Stromal cell of bone marrow (primary cell): ENCODE measurements at places on chromosomes 5 and 9.
A peak's percentile ranks its signal among the peaks of the same experiment; 100 is the strongest.

GRCh38 chr9:131593091-131593820, 47.9 kb downstream of the PRRT1B start:
- no peak for DNase-seq

GRCh38 chr9:134328341-134328840, 2.1 kb downstream of the RXRA start:
- no peak for DNase-seq

DNA sequence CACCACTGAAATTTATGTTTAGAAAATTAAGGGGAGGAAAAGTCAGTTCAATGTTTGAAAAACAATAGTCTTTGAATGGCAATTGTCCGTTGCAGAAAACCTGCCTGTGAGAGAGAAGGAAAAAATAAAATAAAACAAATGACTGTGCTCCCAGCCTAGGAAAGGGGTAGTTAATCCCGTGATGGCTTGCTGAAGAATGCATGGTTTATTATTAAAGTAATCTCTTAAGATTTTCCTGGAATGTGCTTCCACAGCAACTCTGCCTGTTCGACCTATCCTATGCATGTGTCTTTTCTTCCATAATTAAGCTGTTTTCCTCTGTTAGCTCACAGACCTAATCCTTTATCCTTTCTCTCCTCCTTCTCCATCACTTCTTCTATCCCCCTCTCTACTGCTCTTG, 2.4 kb upstream of the DAB2 start:
- DNase-seq, result no peak

- no peak for DNase-seq
Observed at GRCh38 chr5:1332461-1333001, 12.4 kb downstream of the CLPTM1L start.

DNA sequence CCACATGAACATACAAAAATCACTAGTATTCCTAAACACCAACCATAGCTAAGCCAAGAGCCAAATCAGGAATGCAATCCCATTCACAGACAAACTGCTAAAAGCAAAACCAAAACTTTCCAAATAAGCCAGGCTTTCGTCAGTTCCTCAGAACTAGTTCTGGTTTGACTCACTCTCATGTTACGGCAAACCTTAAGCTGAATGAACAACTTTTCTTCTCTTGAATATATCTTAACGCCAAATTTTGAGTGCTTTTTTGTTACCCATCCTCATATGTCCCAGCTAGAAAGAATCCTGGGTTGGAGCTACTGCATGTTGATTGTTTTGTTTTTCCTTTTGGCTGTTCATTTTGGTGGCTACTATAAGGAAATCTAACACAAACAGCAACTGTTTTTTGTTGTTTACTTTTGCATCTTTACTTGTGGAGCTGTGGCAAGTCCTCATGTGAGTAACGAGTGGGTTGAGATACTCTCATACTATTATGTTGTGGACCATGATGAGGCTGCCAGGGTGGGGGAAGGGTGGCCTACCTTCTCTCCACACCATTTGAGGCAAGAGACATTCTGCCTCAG, at the start of gene PDCD1LG2:
Gene PDCD1LG2, plus strand, starts transcription at position 172 of the 572 bp plus-strand sequence. CDS start 12,016 bp downstream, outside the sequence.
- peak; percentile 73 for DNase-seq

- DNase-seq, result no peak
Observed at GRCh38 chr9:92634712-92635605, 35.0 kb downstream of the IPPK start.

DNA sequence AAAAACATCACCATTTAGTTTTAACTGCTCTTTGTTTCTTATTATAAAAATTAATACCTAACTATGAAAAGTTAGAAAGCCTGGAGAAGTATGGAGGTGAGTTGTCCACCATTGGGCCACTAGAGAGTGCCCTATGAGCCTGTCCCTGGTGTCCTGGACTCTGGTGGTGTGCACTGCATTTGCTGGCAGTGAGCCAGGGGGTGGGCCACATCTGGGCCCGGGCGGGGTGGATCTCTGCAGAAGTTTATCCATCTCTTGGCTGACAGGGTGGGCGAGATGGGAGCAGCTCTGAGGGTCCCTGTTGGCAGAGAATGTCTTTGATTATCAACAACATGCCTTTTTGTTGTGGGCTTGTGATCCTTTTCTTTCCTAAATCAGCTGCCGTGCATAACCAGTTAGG, 8.2 kb downstream of the TENT4A start:
- DNase-seq, result no peak

- no peak for DNase-seq
Observed at GRCh38 chr9:95087659-95088242, 229.8 kb downstream of the FANCC start.

- DNase-seq, result peak; percentile 65
Observed at GRCh38 chr9:95778957-95779356, 96.5 kb upstream of the ERCC6L2 start.

DNA sequence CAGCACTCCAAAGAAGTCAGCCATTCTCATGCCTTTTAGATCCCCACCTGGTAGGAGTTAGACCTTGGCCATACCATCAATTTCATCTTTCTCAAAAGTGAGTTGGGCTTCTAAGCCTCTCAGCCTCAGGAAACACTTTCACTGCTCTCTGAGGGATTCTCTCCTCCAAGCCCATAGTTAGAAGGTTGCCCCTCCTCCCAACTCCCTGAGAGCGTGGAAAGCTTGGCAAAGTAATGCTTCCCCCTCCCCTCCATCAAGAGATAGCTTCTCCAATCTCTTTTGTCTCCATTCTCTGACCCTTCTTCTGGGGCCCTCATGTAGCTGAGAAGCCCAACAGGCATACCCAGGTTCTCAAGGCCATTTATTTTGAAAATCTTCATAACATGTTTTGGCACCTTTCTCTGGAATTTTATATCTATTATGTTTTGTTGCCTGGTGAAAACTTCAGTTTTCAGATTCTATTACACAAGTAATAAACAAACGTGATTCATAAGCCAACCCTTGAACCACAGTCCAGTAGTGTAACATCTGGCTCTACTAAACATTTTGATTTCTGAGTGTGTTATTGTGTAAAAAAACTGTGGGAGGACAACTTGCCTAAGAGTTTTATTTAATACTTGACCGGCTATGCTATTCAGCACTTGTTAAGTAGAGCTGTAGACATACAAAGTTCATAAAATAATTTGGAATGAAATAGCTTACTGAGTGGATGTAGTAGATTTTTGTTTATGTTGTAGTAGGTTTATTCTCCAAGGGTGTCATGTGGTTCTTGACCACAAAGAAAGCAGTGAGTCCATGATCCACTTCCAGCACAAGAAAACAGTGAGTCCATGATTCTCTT, 17.1 kb downstream of the LVRN start:
- DNase-seq, result peak; percentile 48

- no peak for DNase-seq
Observed at GRCh38 chr5:180474569-180474968, 19.6 kb upstream of the CNOT6 start.

DNA sequence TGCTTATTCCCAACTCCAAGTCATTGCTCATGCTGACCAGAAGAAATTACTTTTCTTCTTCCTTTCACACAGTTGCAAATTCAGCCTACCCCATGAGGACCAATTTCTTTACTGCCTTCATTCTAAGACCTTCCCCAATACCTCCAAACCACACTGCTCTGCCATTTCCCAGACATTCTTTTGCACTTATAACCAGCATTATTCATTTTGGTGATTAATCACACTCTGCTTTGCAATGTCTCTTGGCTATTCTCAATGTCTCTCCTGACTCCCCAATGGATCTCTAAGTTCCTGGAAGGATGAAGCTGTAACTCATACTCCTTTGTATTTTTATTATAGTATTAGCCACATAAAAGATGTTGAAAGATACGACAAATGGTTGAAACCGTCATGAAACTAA, 105.7 kb upstream of the RANBP3L start:
- DNase-seq, result peak; percentile 49

DNA sequence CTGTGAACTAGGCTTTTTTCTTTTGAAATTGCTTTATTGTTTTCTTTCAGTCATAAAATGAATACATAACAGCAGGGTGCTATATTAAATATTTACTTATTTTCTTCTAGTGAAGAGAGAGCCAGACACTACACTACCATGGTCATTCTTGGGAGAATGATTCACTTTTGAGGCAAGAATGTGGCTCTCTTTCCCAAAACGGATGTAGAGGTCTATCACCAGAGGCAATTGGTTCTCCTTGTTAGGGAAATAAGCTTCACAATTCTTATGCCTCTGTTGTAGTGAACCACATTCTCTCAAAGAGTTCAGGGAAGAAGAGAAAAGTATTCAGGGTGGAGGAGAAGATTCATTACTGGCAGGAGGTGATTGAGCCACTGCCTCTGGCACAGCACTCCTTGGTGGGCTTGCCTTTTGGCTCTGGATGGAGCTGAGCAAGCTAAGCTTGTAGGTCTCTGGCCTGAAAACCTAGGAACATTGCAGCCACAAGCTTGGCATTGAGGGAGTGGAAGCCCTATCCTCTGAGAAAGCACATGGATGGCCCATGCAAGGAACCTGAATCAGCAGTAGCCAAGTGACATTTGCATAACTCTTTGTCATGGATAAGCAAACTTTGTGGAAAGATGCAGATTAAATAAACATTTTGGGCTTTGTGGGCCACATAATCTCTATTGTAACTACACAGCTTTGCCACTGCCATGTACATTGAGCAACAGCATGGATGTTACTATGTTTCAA, 179.0 kb upstream of the TNC start:
- no peak for DNase-seq

DNA sequence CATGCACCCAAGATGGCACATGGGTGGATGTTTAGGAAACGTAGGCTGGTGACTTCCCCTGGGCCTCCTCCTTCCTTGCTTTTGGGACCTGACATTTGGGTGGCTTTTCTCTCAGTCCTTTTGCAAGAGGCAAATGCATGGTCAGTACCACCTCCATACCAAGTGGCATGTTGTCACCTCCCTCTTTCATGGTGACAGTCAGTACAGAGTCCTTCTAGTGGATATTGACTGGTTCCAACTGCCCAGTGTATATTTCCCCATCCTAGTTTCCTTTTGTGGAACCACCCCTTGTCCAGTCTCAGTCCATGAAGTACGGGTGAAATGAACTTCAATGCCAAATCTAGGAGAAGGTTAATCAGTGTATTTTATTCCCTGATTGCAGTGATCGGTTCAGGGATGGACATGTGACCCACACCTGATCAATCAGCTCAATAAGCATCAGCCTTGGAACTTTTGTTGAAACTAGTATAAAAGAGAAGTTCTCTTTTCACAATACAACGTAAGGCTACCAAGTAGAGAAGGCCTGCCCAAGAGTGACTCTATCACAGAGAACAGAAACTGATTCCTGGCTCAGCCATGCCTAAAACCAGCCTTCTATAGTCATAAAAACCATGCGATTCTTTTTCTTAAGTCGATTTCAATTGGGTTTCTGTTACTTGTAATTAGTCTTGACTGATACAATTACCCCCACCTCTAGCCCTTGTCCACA, 143.4 kb upstream of the KLF9 start:
- no peak for DNase-seq

DNA sequence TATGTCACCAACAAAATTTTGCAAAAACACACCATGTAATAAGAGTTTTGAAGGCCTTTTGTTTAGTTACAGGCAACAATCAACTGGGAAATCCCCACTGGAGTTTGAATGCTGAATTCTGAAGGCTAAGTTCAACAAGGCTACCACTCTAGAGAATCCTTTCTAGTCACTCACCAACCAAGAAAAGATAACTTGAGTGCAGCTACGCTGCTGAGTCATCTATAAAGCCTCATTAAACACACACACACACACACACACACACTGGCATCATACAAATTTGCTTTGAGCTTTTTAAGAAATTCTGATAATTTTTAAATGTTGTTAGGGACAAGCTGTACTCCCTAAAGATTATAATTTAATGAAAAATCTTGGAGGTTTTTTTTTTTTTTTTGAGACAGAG, 219.6 kb downstream of the DENND1A start:
- DNase-seq, result peak; percentile 43

GRCh38 chr5:94640176-94640575, 21.7 kb downstream of the SLF1 start:
- no peak for DNase-seq

- no peak for DNase-seq
Observed at GRCh38 chr5:11407556-11408145, 496.6 kb downstream of the CTNND2 start.

- no peak for DNase-seq
Observed at GRCh38 chr9:76650692-76651091, 113.5 kb upstream of the PCA3 start.

GRCh38 chr9:116153765-116154333, at the start of gene PAPPA:
Gene PAPPA (plus strand): TSS chr9:116153791. CDS start chr9:116154173, 382 bp downstream.
- DNase-seq, result no peak
